Hippocampal formation (tissue), 2 donors: ENCODE measurements at places on chromosomes 5 and 9.

- DNase-seq, result peak; percentile 34
Measured at GRCh38 chr9:14271093-14271673, 42.8 kb downstream of the NFIB start.

- DNase-seq, result no peak
Measured at GRCh38 chr9:83933790-83934189, 12.6 kb upstream of the KIF27 start.

- no peak for DNase-seq
Measured at GRCh38 chr9:14962193-14962882, 52.1 kb upstream of the FREM1 start.

GRCh38 chr5:107461770-107462169 lies 209.0 kb downstream of the EFNA5 start:
- no peak for DNase-seq

DNA sequence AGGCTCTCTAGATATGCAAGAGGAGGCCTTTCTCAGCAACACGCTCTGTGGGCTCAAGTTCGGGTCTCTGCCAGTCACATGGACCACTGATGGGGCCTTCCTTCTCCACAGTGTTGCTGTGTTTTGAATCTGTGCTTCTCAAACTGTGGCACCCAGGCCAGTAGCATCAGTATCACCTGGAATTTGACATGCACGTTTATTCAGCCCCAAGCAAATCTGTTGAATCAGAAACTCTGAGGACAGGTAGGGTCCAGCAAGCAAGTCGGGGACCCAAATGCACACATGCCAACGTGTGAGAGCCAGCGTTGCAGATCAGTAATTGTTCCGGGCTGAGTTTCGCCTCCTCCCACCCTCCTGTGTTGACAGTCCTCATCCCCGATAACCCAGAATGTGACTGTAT lies 502.6 kb downstream of the IRX1 start:
- DNase-seq, result no peak

- DNase-seq, result no peak
Measured at GRCh38 chr5:33582417-33582816, 141.7 kb downstream of the TARS1 start.

GRCh38 chr5:35160486-35161116 lies 69.7 kb downstream of the PRLR start:
- no peak for DNase-seq

- no peak for DNase-seq
Measured at GRCh38 chr9:65426231-65426630, 141.2 kb upstream of the FOXD4L5 start.

GRCh38 chr5:67002832-67003684 lies 193.5 kb downstream of the CD180 start:
- DNase-seq, result no peak

DNA sequence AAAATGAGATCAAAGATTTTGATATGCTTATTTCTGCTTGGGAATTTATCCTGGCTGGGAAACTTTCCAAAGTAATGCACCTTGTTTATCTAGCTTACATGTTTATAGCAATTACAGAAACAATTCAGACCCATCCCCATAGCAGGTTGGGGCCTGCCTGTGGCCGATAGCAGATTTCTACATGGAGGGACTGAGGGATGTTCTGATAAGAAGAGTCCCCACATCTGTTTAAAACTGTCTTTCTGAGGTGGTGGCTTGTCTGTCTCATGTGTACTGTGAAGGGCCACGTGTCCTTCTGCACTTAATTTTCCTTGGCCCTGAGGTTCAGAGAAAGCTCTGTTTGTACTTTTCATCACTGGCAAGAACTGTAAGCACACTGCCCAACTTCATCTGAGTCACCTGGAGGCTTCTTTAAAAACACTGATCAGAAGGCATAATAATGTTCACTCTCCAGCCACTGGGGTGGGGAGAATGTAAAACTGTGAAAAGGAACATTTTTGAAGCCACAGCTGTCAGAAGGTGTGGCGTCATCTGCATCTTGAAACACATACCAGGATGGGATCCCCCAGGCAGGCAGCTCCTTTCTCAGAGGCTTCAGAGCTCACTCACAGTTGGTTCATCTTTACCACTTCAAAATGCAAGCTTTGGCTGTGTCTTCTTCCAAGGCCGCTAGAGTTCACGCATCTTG lies 80.3 kb downstream of the MAP1B start:
- DNase-seq, result no peak

GRCh38 chr9:128242828-128243214 lies 33.0 kb downstream of the GOLGA2 start:
- no peak for DNase-seq

GRCh38 chr9:89829346-89829745 lies 224.5 kb downstream of the GADD45G start:
- no peak for DNase-seq

DNA sequence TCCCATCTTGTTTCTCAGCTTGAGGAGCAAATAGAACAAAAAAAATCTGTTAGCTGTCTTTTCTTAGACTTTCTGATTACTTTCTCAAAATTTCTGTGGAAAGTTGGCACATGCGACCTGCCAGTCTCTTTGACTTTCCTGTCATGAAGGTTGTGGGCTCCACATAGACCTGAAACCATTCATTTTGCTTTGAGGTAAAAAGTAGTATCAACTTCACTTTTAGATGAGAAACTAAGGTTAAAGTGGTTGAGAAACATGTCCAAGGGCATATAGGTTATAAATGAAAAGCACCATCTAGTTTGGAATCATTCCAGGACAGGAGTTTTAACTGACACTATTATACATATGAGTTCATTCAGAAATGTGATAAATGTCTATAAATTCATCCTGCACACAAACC lies 42.7 kb downstream of the ST8SIA4 start:
- DNase-seq, result no peak
